Stimulated activated CD4-positive, alpha-beta T cell treated with anti-CD3 and anti-CD28 coated beads, Interleukin-15, amount 100 ng/mL, for 24 hours (primary cell): ENCODE measurements at places on chromosomes 7 and 10.

- peak; percentile 5 for DNase-seq
Measured at GRCh38 chr10:13219685-13220670, 14.2 kb downstream of the UCMA start.

DNA sequence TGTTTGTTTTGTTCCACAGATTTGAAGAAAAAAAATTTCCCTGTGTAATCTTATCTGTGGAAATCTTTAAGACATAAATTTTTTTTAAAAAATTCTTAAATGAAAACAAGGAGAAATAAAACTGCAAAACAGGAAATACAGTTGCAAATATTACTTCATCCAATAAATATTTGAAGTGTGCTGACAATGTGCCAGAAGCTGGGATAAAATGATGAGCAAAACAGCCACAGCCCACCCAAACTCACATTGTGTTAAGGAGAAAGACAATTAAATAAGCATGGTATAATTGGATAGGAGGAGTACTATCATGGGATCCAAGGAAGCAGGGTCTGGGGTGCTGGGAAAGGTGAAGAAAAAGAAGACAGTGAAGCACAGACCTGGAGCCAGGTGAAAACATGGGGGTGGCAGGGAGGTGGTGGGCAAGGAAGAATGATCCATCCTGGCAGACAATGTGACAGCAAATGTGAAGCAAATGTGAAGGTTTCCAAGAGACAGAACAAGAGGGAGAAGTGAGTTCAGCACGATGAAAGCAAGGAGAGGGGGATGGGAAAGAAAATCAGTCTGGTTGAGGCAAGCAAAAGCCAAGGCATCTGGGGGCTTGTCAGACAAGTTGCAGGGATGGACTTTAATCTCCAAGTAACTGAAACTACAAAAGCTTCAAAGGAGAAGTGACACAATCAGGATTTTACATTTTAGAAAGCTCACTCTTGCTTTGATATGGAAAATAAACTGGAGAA, 135.9 kb downstream of the HIBADH start:
- no peak for DNase-seq

DNA sequence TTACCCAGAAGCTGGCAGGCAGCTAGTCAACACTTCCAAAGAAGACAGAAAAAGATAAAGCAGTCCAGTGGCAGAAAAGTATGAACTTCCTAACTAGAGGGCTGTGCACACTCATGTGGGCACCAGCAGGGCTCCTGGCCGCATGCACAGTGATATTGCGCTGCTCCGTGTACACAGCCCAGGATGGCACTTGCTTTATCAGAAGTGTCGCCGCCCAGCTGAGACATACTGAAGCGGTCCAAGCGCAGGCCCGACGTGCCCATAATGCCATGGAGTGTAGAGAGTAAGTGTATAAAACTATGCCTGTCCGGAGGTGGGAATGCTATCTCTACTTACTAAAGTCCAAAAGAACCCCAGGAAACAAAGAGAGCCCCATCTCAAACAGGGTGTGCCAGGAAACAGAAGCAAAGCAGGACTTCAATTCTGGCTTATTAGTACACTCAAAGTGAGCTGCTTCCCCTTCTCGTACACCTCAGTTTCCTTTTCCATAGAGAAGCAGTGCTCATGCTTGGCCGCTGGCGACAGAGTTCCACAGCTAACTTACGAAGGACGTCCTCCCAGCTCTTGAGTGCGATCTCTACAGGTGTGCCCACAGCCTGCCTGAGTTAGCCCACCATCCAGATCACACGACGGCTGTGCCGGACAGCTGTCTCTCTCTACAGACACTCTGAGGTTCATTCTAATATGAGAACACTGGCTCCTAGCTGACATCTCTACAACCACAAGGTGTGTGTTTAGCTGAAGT, 234.3 kb downstream of the COBL start:
- no peak for DNase-seq

DNA sequence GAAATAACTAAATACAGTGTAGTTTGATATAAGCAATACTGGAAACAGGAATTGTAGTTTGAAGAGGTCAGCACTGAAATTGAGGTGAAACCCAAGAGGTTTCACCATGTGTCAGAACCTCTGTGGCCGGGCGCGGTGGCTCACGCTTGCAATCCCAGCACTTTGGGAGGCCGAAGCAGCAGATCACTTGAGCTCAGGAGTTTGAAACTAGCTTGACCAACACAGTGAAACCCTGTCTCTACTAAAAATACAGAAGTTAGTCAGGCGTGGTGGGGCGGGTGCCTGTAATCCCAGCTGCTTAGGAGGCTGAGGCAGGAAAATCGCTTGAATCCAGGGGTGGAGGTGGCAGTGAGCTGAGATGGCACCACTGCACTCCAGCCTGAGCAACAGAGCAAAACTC, 13.7 kb downstream of the AHCYL2 start:
- DNase-seq = no peak

DNA sequence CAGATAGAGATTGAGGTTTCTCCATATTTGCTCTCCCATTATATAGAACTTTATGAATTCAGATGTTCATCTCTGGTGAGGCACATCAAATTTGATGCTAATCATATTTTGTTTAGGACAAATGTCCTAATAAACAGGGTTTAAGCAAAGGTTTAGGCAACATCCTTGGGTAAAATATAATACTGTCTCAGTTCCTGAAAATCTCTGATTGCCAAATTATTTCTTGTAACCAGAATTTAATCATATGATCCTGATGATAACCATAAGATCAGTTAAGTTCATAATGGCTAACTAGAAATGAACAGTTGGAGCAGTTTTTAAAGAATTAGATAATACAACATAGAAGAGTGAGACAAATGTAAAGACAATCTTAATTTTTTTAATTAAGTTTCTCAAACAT, 18.6 kb downstream of the CUTC start:
- DNase-seq = no peak

GRCh38 chr10:70903262-70903921, 15.0 kb upstream of the PCBD1 start:
- peak; percentile 39 for DNase-seq

GRCh38 chr7:525740-526139, 6.1 kb upstream of the PDGFA start:
- DNase-seq = no peak

DNA sequence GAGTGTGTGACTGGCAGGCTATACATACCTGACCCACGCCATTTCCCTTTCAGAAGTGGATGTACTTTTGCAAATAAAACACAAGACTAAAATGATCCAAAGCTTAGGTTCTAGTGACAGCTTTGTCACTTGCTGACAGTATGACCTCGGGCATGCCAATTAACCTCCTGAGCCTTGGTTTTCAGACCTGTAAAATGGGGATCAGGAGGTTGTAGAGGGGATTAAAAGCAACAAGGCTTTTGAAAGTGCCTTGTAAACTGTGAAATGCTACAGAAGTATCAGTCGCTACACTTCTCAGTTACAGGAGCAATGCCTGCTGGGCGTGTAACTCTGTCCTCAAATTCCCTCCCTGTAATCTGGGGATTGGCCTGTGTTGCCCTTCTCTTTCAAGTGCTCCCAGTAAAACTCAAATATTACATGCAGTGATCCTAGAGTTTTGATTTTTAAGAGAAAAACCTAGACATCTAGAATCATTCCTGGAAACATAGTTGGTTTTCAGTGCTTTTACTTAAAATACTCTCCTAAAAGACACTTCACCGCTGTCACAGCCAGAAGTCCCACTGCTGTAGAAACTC, 8.8 kb upstream of the GRB10 start:
- DNase-seq = no peak

DNA sequence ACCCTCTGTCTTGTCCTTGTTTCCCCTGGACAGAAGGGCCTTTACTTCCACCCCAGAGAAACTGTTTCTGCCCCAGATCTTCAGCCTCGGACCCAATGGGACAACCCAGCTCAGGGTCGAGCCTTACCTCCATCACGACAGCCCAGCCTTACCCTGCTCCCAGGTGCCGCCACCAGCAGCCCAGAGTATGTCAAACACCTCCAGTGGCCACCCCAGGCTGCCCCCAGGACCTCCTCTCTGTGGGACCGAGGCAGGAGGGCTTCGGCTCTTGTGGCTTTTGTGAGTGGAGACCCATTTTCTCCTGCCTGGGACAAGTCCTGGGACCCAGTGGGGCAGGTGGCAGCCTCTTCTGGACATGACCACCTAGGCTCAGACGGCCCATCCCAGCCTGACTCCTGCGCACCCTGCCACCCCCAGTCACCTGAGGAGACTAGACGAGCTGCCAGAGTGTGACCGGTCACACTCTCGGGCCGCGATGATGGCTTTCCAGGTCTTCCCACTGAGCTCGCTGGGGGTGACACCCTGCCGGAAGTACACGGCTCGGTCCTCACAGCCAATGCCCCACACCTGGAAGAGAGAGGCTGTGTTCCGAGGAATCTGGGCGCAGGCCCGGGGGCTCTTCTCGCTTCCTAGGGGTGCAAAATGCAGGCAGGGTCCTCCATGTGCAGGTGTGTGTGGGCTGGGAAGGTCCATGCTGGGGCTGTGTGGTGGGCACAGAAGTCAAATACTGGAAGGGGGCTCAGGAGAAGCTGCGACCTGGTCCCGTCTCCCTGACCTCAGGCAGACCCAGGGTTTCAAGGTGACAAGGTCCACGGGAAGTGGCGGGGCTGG, 15.5 kb downstream of the TECPR1 start:
- no peak for DNase-seq

GRCh38 chr10:13168781-13169180, 7.4 kb downstream of the MCM10 start:
- no peak for DNase-seq

DNA sequence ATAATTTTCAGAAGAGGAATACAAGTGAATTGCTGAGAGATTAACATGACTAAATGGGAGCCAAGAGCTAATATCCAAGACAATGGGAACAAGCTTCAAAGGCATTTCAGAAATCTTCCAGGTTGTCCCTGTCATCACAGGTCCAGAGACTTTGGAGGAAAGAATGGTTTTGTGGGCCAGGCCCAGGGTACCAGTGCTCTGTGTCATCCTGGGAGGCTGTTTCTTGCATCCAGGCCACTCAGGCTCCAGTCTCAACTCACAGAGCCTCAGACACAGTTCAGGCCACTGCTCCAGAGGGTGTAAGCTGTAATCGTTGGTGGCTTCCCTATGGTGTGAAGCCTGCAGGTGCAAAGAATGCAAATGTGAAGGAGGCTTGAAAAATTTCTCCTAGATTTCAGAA, 170.4 kb upstream of the NRG3 start:
- DNase-seq = no peak

DNA sequence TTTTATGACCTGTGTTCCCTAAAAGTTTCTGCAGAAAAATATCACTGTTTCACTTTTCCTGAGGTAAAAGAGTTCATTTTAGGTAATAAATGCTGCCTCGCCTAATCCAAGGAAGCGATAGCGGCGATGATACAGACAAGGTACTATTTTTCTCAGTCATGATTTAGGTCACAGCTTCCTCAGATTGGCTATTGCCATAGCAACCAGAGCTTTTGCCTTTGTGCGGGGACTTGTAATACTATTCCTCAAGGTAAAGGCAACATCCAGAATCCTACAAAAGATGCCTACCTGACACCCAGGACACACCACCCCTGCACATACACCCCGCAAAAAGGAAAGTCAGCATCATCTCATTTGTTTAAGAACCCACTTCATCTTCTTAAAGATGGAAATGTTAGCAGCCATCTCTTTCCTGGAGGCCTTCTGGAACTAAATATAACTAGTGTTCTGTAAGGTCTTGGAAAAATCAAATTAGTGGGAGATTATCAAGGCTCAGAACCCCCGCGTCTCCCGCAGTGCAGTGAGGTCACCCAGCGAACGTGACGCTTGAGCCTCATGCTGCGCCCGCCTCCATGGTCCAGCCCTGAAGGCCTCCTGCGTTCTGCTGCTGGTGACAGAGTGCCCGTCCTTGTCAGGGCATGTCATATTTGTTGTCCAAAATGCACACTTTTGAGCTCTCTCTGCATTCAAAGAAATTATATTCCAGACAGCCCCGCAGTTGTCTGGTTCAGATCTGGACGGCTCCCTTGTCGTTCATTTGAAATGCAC, 402.0 kb upstream of the RNF32 start:
- no peak for DNase-seq

GRCh38 chr10:131708225-131708880, 192.5 kb upstream of the PPP2R2D start:
- no peak for DNase-seq

DNA sequence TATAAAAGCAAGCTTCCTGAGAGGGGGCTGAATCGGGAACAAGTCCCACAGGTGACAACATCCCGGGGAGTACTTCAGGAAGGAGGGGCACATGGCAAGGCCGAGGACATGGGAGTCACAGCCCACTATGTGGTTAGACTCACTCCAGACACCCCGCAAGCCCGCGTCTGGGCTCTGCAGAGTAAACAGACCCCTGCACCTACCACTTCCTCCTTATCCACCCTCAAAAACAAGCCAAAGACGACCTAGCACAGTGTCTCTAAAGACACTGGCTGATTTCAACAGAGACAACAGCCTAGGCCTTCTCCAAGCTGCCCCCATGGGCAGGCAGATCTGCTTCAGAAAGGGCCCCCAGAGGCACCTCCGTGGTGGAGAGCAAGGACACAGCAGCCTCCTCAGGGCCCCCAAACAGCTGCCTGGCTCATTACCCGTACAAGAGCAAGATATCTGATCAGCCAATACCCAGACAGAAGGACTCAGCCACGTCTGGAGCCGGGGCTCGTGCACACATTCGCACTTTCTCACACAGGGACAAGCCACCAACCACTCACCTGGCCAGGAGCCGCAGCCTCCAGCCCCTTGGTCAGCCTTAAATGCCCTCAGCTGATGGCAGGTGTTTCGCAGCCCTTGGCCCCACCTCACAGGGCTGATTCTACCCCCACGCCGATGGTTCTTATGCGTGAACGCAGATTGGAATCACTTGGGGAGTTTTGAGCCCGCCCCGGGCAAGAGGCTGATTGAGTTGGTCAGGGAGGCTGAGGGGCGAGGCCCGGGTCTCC, 10.7 kb upstream of the KPNA7 start:
- no peak for DNase-seq

DNA sequence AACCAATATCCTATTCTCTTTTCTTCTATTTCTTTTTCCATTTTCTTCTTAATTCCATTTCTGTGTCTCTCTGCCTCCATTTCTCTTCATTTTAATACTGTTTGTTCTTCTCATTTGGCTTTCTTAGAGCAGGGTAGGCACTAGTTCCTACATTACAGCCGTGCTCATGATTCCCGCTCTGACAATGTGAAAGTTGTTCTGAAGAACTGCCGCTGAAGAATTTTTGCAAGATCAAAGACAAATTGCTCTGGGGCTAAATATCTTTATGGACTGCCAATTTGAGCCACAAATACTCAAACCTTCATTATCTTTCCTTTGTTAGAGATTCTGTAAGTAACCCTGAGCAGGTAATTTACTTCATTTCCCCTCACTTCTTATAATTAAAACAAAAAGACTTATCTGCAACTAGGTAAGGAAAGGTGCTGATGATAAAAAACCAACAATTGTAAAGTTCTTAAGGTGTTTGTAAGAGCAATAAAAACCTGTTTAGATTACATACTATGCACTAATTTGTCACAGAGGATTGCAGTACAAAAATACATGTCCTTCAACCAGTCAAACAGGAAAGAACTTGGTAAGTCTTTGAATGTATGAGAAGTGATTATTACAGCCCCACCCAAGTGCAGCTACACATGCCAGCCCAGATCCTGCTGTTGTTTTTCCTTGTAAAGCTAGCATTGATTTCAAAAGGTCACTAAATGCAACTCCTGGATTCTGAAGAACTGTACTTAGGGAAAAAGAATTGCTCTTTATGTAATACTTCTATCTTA, 127.5 kb downstream of the COL28A1 start:
- no peak for DNase-seq

- DNase-seq = no peak
Measured at GRCh38 chr7:103009466-103010185, 65.0 kb downstream of the FBXL13 start.
